ENCODE measurements at places on chromosomes 4 and X. TPM values are rescaled to one million over a fixed set of nuclear protein-coding genes. Genes with fewer than 3 reads are reported as not detected.

Gene GRIA3
- 0.16 TPM for total RNA-seq

Gene CPE
- total RNA-seq: not detected

Gene SOWAHD
- 0.33 TPM for total RNA-seq

Gene SCML1
- total RNA-seq: 1.2 TPM

Gene SOX3
- total RNA-seq: not detected

Gene CT45A7
- not detected for total RNA-seq

Gene CT45A10
- total RNA-seq: not detected

Gene BRS3
- not detected for total RNA-seq

Gene IRS4
- total RNA-seq: not detected

Gene TKTL1
- 0.18 TPM for total RNA-seq

Gene PLP2
- total RNA-seq: 95.2 TPM

- no peak for DNase-seq
Observed at GRCh38 chr4:176319151-176319703, 539 bp upstream of the SPCS3 start.

- no peak for DNase-seq
Observed at GRCh38 chr4:108058685-108059440, 69.2 kb downstream of the HADH start.

DNA sequence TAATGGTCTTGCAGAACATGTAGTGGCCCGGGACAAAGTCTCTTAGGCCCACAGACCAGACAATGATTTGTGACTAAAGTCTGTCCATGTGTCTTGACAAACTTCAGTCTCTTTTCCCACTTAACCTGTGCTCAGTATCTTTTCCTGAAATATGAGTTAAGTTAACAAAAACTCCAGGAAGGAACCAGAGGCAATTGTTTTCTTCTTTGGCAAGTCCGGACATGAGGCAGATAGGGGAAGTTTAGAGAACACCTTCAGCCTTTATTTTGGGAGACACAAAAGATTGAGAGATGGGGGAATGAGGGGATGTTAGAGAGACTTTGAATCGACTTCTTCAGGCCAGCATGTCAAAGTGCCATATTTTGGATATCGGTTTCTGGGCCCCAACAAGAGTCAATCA lies 80.2 kb upstream of the FRMPD4 start:
- no peak for DNase-seq

GRCh38 chr4:8070736-8071718 lies 87.6 kb downstream of the ABLIM2 start:
- no peak for DNase-seq

DNA sequence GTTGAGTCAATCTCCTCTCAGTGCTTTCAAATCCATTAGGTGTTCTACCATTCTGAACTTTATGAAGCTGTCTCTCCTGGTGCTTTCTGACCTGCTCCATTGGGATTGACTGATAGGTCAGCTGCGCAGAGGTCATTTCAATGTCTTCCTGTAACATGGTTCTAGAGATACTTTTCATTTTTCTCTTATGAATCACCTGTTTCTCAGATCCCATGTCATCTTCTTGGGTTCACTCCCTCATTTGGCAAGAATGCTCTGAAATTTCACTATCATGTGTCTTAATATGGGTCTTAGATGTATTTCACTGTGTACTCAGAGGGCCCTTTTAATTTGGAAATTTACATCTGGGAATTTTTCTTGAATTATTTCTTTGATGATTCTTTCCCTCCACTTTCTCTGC lies 13.8 kb upstream of the PGM2 start:
- no peak for DNase-seq

GRCh38 chr4:74067586-74067985 lies 29.1 kb upstream of the CXCL3 start:
- no peak for DNase-seq

- DNase-seq: no peak
Observed at GRCh38 chrX:132609362-132609848, 120.6 kb upstream of the MBNL3 start.

DNA sequence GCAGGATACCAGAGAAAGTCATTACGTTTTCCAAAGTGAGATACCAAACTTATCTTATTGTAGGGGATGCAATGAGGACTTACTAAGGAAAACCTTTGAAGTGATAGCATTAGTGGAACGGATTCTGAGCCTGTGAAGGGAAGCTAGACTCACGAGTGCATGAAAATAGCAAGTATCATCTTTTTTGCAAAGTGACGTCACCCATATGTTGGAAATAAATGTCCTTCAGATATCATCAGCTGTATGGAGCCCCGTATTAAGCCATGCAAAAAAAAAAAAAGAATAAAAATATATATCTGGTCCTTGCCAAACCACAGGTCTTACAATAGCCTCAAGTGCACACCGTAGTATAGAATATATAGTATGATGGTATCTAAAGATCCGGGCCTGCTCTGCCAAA lies 46.8 kb upstream of the ITM2A start:
- DNase-seq: no peak

DNA sequence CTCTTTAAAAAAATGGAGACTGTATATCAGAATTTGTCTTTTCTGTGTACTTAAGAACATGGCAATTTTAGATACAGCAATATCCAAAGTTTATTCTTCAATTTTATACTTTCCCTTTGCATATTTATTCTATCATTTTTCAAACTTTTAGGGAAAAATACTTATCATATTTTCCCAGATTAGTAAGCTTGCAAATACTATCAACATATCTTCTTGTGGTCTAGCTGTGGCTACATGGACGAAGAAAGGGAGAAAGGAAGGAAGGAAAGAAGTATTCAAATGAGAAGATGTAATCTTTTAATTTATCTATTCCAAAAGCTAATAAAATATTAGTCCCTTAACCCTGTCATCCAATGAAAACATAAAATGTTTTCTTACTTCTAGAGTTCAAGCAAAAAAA lies 797.8 kb upstream of the GALNTL6 start:
- no peak for DNase-seq

DNA sequence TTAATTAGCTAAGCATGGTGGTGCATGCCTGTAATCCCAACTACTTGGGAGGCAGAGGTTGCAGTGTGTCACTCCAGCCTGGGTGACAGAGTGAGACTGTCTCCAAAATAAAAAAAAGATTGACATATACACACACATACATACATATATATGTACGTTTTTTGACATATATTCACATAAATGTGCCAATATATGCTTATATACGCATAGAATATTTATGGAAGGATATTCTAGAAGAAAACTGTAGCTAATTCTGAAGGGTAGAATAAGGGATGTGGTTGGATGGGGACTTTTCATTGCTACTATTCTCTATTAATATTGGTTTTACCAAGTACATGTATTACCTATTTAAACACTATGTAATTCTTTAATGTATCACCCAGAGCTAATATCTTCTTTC lies 19.7 kb downstream of the ZGRF1 start:
- no peak for DNase-seq
